ENCODE measurements at places on chromosomes 2 and 18. TPM values are rescaled to one million over a fixed set of nuclear protein-coding genes. Genes with fewer than 3 reads are reported as not detected.

DNA sequence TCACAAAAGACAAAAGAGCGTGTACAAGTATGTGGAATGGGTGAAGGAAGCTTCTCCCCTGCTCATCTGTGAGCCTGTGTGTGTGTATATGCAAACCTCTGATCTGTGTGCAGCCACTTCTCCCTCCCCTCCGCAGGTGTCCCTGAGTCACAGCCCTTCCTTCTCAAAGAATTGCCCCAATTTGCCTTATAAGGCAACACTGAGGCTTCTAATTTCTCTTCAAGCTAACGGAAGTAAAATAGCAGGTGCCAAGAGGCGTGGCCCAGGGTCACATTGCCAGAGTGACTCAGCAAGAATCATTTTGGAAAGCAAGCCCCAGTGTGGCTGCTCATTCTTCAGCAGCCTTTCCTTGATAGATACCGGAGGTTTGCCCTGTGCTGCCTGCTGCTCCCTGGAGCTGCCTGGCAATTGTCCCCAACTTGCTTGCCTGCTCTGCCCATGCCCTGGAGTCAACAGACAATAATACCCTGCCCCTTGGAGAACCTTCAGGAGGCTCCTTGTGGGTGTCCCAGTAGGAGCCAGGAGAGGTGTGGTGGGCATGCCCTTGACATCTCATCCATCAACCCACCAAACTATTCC lies 37.3 kb upstream of the BMP10 start:
- DNase-seq, result peak; percentile 33
- H3K36me3 ChIP-seq, result no peaks in the 10 kb centered on the region
- H3K27ac ChIP-seq, result no peak overlapping the region
- no peaks in the 10 kb centered on the region for H3K27me3 ChIP-seq
- no peak overlapping the region for H3K4me3 ChIP-seq
- peaks cover 16% of the 10 kb centered on the region for H3K4me1 ChIP-seq

Gene ABHD1
- not detected for total RNA-seq

DNA sequence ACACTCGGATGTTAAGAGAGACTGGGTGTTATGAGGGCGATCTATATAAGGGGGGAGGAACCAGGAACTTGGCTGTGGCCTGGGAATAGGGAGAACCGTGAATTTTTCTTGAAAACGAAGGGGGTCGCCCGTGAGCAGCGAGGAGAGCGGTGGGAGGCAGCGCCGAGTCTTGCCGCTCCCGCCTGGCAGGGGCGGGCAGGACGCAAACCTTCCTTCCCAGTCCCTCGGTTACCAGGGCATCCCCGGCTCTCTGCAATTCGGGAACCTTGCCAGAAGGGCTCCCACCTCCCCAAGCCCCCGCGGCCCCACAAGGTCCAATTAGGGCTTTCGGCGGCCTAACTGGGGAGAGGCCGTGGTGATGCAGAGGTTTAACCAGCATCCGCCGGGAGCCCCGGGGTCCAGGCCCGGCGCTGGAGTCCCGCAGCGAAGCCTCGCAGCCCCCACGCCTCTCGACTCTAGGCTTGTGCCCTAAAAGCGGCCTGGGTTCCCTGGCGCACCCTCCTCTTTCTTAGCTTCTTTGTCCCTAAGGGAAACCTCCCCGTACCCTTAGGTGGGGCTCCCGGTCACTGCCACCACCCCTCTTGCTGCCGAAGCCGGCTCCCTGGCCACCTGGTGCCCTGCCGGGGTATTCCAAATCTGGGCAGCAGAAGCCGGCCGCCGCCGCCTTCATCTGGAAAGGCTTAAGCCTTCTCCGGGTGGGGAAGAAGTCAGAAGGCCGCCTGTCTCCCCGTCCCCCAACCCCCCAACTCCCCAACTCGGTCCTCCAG lies 680 bp upstream of the FHOD3 start:
- no peaks in the 10 kb centered on the region for H3K27me3 ChIP-seq
- H3K4me1 ChIP-seq, result no peaks in the 10 kb centered on the region
- H3K4me3 ChIP-seq, result peak overlapping the region; percentile 54
- no peak overlapping the region for H3K27ac ChIP-seq

Gene CFAP65
- total RNA-seq, result not detected

Gene FER1L5
- not detected for total RNA-seq

- peak; percentile 52 for DNase-seq
- no peaks in the 10 kb centered on the region for H3K36me3 ChIP-seq
- no peaks in the 10 kb centered on the region for H3K4me1 ChIP-seq
- H3K4me3 ChIP-seq, result no peak overlapping the region
- H3K27me3 ChIP-seq, result no peaks in the 10 kb centered on the region
These were observed 590.8 kb upstream of the ID2 start for GRCh38 chr2:8090748-8091700.

Gene FBLN7
- 3.3 TPM for total RNA-seq

Gene ANKRD29
- 13.7 TPM for total RNA-seq
